Activated CD4-positive, alpha-beta T cell treated with anti-CD3 and anti-CD28 coated beads, Interleukin-2, amount 10 ng/mL, durations not matched to agents 7 days and 5 days (primary cell): ENCODE measurements at places on chromosomes 4 and X. TPM values are rescaled to one million over a fixed set of nuclear protein-coding genes. Genes with fewer than 3 reads are reported as not detected.
A peak's percentile ranks its signal among the peaks of the same experiment; 100 is the strongest.

MAGED4 gene
- 0.42 TPM for total RNA-seq

- H3K4me1 ChIP-seq: peaks cover 40% of the 10 kb centered on the region
- H3K27ac ChIP-seq: no peak overlapping the region
- no peak overlapping the region for H3K4me3 ChIP-seq
- no peaks in the 10 kb centered on the region for H3K27me3 ChIP-seq
- no peak for DNase-seq
Measured at GRCh38 chr4:2591189-2591588, 54.7 kb downstream of the FAM193A start.

- no peak overlapping the region for H3K4me3 ChIP-seq
- H3K27ac ChIP-seq: peak overlapping the region; percentile 39
- peaks cover 17% of the 10 kb centered on the region for H3K27me3 ChIP-seq
- H3K36me3 ChIP-seq: peaks cover 17% of the 10 kb centered on the region
- peaks cover 25% of the 10 kb centered on the region for H3K4me1 ChIP-seq
Measured at GRCh38 chr4:38523524-38524448, 140.2 kb upstream of the KLF3 start.

DNA sequence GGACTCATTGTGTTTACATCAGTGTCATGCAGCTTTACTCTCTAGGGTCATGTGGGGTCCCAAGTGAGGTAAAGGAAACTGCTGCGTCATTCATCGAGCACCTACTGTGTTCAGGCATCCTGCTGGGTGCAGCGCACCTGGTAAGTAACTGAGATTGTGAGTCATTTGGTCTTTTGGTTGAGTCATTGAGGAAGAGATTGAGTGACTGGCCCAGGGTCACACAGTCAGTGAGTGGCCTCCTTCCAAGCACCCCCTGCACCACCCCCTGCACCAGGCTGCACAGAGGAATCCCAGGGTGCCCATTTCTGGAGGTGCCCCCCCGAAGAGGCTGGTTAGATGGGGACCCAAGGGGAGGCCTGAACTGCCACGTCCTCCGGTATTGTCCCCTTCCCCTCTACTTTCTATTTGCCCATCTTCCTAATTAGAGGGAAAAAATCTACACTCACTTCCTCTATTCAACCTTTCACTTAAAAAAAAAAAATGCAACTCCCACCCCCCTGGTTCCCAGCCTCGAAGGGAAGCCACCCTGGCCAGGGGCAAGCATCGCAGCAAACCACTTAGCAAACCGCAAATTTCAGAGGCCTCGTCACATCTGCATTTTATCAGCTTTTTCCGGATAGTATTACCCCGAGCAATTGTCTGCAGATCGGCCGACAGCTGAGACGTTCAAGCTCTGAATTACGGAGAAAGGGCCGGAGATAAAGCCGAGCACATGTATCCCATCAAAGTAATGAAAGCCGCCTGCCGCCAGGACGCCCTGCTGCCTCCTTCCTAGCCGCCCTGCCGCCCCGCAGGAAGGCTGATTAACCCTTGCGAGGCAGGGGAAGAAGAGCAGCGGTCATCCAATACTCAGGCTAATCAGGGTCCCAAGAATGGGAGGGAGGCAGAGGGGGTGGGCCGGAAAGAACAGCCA is 96.3 kb upstream of the MSX1 start:
- H3K27me3 ChIP-seq: no peaks in the 10 kb centered on the region
- no peak overlapping the region for H3K4me3 ChIP-seq
- peak overlapping the region; percentile 19 for H3K27ac ChIP-seq
- H3K36me3 ChIP-seq: no peaks in the 10 kb centered on the region
- H3K4me1 ChIP-seq: peaks cover 10% of the 10 kb centered on the region

TMEM192 gene
- 8.1 TPM for total RNA-seq

- H3K27me3 ChIP-seq: no peaks in the 10 kb centered on the region
- no peak overlapping the region for H3K4me3 ChIP-seq
- no peak for DNase-seq
- H3K4me1 ChIP-seq: peaks cover 2% of the 10 kb centered on the region
Measured at GRCh38 chr4:163540977-163541376, 46.5 kb downstream of the TMA16 start.
